ENCODE measurements at places on chromosomes 1 and 21.

DNA sequence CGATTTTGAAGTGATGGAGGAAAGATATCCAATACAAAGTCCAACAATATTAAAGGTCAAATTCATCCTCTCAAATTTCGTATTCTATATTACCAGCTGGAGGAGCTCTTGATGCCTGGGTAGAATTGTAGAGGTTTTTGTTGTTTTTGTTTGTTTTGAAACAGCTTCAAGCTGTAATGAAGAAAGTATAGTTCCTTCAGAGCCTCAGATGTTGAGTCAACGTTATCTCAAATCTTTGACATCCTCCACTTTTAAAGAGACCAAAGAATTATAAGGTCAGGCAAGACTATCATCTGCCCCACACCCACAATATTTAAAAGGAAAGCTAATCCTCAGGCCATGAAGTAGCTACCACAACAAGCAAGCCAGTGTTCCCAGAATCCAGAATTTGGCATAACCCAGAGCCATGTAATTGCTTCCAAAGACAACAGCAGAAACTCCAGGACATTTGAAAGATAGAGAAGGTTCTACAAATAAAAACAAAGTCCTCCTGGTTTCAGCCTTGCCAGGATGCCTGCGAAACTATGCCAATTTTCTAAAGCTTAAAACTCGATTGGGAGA is 24.9 kb downstream of the VAV3 start:
- DNase-seq, result no peak

GRCh38 chr1:196034080-196034706 is 574.0 kb downstream of the KCNT2 start:
- no peak for DNase-seq

DNA sequence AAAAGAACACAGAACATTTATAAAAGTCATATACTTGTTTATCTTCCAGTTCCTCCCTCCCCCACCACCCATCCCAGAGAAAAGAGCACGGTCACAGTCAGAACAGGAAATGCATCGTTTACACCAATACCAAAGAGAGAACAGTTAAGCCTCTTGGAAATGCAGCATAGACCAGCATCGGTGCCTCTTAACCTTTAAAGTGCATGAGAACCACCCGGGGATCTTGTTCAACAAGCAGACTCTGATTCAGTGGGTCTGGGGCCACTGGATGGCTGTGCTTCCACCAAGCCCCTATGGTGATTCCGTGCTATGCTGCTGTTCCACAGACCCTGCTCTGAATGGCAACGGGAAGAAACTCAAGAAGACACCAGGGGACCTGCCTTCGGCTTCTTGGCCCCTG is 19.2 kb downstream of the FAM89A start:
- DNase-seq, result no peak

DNA sequence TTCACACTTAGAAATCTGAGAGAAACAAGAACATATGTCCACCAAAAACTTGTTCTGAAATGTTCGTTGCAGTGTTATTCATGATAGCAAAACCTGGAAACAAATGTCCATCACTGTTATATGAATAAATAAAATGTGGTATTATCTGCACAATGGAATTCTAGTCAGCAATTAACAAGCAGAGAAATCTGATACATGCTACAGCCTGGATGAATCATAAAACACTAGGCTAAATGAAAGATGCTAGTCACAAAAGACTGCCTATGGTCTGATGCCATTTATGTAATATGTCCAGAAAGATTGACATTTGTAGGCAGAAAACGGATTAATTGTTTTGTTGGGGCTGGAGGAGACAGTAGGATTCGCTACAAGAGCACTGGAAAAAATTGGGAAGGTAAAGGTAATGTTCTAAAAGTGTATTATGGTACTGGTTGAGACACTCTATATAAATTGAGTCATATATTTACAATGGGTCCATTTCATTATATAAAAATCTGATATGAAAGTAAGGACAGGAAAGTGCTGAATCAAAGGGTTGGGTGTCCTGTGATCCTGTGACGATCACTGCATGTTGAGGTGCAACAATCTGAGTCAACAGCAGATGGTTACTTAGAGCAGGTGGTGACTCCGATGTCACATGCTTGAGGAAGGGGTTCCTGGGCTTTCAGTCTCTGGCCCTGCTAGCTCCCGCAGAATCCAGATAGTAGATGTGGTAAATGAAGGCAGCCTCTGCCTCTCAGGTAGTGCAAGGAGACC is 102.1 kb upstream of the NBPF4 start:
- DNase-seq, result no peak

DNA sequence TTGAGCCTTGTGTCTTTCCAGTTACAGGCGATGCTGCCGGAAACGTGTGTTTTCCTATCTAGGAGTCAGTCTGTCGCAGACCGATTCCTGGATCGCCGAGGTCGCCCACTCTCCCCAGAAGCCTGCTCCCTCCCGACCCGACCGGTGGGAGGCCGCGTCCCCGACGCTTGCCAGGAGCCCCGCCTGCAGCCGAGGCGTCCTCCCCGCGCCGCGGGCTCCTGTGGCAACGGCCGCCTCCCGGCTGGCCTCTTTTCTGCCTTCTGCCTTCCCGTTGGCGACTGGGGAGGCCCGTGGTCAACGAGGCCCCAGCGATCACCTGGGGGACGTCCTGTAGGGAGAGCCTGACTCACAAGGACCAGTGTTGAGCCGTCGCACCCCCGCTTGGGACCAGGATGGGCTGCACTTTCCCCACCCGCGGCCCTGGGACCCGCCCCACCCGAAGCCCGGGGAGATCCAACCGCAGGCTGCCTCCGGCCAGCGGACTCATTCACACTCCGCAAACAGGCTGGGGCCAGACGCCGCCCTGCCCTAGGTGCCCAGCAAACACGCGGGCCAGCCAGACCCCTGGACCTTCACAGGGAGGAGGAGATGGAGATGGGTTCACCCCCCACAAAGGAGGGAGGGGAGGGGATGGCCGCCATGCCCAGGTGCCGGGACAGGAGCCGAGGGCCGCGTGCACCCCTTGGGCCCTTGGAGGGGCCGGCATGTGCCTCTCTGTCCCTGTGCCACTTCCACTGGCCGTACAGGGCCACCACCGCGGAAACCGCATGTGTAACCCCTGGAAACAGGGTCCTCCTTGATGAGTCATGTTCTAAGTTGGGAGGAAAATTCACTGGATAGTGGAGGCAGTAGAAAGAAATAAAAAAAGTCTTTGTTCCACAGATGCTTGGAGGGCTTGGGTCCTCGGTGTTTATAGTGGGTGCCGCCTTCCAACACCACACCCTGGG is 7.2 kb upstream of the COL6A1 start:
- peak; percentile 84 for DNase-seq

- DNase-seq, result peak; percentile 72
Measured at GRCh38 chr1:234154320-234155251, 218.7 kb upstream of the COA6 start.

DNA sequence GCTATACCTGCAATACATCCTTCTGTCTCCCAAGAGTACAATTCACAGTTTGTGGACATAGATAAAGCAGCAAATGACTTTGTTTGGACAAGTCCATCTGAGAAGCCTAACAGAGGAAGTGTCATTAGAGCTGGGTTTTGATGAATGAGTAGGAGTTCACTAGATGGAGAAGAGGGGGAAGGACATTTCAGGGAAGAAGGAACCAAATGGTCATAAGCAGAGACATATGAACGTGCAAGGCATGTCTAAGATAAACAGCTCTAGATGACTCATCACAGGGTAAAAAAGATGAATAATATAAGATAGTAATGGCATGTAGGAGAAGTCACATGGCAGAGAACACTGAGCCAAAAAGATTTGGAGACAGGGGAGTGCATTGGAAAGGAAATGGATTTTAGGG is 54.5 kb downstream of the HMGB4 start:
- peak; percentile 70 for DNase-seq

- DNase-seq, result no peak
Measured at GRCh38 chr1:114607223-114607622, 25.8 kb upstream of the BCAS2 start.

GRCh38 chr1:233635765-233636502 is 22.0 kb downstream of the KCNK1 start:
- DNase-seq, result peak; percentile 61

GRCh38 chr1:222241410-222241809 is 306.5 kb downstream of the HHIPL2 start:
- no peak for DNase-seq

- no peak for DNase-seq
Measured at GRCh38 chr1:226787071-226787470, 48.0 kb upstream of the ITPKB start.

GRCh38 chr21:34639882-34640788 is 25.2 kb upstream of the RCAN1 start:
- DNase-seq, result peak; percentile 29

- peak; percentile 99 for DNase-seq
Measured at GRCh38 chr1:177256153-177257075, 85.7 kb downstream of the BRINP2 start.

DNA sequence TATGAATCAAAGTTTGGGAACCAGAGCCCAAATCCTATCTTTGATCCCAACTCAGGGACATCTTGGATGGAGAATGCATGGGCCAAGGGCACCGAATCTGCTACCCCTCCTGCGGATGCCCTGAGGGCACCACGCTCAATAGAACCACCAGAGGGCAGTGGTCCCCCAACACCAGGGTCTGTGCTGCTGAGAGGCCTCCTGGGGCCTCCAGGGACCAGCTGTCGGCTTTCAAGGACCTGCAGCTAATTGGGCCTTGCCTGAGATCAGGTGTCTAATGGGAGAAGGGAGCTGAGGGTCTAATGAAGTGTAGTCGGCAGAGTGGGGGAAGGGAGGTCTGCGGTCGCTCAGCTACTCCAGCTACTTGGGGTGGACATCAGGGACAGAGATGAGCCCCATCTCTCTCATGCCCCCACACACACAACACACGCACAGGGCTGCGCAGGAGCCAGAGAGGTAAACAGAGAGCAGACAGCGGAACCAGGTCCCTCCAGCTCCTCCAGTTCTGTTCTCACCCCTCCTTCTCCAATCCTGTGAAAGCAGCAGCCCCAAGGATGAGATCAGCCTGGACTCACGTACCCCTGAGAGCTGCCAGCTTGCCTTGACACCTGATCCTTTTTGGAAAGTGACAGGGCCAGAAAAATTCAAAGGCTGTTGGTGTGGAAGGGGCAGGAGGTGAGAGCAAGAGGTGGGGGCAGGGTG is 34.9 kb upstream of the PPP1R15B start:
- DNase-seq, result peak; percentile 53

DNA sequence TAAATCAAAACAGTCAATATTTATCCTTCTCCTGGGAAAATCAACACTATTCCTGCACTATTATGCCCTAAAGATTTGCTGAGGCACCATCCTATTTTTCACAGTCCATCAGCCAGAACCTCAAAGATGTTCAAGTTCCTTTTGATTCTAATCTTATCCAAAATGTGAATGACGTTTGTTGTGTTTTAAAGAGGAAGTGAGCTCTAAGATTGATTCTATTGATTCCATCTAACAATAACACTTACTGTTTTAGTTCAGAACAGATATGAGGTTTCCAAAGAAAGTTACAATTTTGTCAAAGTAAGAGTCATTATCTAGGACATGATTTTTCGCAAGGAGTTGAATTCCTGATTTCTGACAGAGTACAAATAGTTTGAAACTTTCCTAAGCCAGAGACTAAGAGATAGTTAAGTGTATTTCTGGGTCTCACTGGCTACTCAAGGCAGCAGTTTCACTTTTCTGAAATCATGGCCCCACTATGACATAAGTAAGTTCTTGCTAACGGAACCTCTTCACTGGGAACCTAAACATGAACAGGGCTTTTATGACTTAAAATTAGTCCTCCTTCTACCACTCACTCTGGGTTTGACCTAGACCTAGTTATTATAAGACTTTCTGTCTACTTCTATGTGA is 84.7 kb downstream of the LHX9 start:
- no peak for DNase-seq

- DNase-seq, result no peak
Measured at GRCh38 chr1:196271212-196271947, 336.9 kb downstream of the KCNT2 start.

DNA sequence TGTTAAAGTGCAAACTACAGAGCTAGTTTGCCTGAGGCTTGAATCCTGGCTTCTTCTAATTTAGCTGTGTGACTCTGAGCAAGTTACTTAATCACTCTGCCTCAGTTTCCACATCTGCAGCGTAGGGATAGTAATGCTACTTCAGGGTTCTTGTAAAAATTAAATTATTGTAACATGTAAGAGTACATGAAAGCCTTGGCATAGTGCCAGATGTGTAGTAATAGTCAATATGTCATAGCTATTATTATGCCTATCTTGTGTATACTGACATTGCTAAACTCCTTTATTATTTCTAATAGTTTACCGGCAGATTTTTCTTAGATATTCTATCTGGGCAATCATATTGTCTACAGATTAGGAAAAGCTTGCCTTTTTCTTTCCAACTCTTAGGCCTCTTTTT is 6.8 kb upstream of the TADA1 start:
- peak; percentile 3 for DNase-seq

- DNase-seq, result no peak
Measured at GRCh38 chr1:223364685-223365382, 858 bp upstream of the SUSD4 start.

DNA sequence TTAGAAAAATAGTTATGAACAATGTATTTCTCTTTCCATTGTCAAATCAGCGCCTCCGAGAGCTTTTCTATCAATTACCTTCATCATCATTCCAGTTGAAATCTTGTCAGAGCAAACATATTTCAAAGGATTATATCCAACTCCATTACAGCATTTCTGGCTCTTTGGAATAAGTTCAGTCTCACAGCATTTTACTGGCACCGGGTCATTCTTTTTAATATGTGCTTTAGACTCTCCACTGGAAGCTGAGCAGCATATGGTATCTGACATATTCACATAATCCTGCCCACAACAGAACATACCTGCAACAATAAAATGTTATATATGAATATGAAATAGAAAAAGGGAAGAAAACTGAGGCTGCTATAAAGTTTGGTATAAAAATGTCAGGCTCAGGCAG is 222.9 kb downstream of the KCTD3 start:
- no peak for DNase-seq

- no peak for DNase-seq
Measured at GRCh38 chr1:101992821-101993575, 3.7 kb downstream of the OLFM3 start.

DNA sequence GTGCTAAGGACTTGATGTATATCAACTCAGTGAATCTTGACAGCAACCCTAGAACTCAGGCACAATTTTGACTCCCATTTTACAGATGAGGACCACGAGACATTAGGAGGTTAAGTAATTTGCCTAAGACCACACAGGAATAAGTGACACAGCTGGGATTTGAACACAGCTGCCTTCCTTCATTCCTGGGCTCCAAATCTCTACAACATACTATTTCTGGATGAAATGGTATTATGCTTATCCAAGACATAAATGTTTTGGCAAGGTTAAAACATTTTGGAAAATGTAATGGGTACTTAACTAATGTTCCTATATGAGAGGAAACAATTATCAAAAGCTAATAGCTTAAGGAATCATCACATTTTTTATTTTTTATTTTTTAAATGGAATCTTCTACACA is 4.8 kb downstream of the CLDN8 start:
- DNase-seq, result no peak

- DNase-seq, result peak; percentile 42
Measured at GRCh38 chr1:67847466-67847865, 14.2 kb upstream of the GNG12 start.

- DNase-seq, result no peak
Measured at GRCh38 chr1:103953386-103953785, 203.7 kb downstream of the AMY1C start.

GRCh38 chr1:53107570-53108322 is 34.7 kb downstream of the SLC1A7 start:
- DNase-seq, result peak; percentile 67

GRCh38 chr1:228811712-228812305 is 76.5 kb downstream of the RHOU start:
- DNase-seq, result no peak

- DNase-seq, result no peak
Measured at GRCh38 chr1:54437783-54438182, 31.6 kb upstream of the SSBP3 start.

- DNase-seq, result no peak
Measured at GRCh38 chr1:1342061-1342562, 7.1 kb downstream of the DVL1 start.

Measured in fibroblast of mammary gland (primary cell).